Effector memory CD8-positive, alpha-beta T cell (primary cell): ENCODE measurements at places on chromosomes 16 and 17.

DNA sequence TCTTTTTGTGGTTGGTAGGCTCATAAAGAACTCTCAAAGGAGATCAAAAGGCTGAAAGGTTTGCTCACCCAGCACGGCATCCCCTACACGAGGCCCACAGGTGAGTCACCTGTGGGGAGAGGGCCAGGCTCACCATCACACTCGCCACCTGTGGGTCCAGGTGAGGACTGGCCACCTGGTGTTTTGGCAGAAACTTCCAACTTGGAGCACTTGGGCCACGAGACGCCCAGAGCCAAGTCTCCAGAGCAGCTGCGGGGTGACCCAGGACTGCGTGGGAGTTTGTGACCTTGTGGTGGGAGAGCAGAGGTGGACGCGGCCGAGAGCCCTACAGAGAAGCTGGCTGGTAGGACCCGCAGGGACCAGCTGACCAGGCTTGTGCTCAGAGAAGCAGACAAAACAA, 11.1 kb downstream of the GNPTG start:
- H3K36me3 ChIP-seq, result peaks cover 46% of the 10 kb centered on the region
- no peak overlapping the region for H3K27ac ChIP-seq
- H3K4me3 ChIP-seq, result no peak overlapping the region
- H3K27me3 ChIP-seq, result no peaks in the 10 kb centered on the region

GRCh38 chr17:82269882-82270500, 3.5 kb downstream of the CSNK1D start:
- peak overlapping the region; percentile 95 for H3K4me3 ChIP-seq
- no peak for DNase-seq
- peaks cover 52% of the 10 kb centered on the region for H3K4me1 ChIP-seq

DNA sequence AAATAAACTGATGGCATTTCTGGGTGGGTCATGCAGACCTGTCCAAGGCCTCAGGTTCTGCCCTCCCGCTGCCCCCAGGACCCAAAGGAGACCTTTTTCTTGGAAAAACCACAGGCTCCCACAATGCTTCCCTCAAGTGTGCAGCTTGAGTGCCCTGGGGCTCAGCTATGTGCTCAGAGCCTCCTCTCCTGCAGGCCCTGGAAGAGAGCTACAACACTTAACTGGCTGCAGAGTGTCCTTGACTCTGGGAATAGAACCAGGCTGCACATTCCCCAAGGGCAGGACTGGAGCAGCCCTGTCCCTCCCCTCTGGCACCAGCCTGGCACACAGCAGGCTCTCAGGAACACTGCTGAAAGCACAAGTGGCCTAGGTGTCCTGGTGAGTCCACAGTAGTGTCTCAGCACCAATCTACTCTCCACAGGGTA, 4.8 kb upstream of the SREBF1 start:
- H3K4me1 ChIP-seq, result peaks cover 15% of the 10 kb centered on the region
- DNase-seq, result no peak
- H3K4me3 ChIP-seq, result no peak overlapping the region
- no peaks in the 10 kb centered on the region for H3K27me3 ChIP-seq

GRCh38 chr16:3854750-3855541, 25.6 kb downstream of the CREBBP start:
- H3K36me3 ChIP-seq, result peaks cover 26% of the 10 kb centered on the region
- no peak overlapping the region for H3K4me3 ChIP-seq
- H3K27me3 ChIP-seq, result no peaks in the 10 kb centered on the region
- peaks cover 59% of the 10 kb centered on the region for H3K4me1 ChIP-seq
- no peak for DNase-seq

- no peaks in the 10 kb centered on the region for H3K27me3 ChIP-seq
- DNase-seq, result no peak
These were observed 14.6 kb upstream of the CNGB1 start for GRCh38 chr16:57985204-57986181.

- H3K4me3 ChIP-seq, result no peak overlapping the region
- H3K36me3 ChIP-seq, result no peaks in the 10 kb centered on the region
- H3K27me3 ChIP-seq, result no peaks in the 10 kb centered on the region
- DNase-seq, result no peak
- H3K27ac ChIP-seq, result no peak overlapping the region
- H3K4me1 ChIP-seq, result no peaks in the 10 kb centered on the region
These were observed 470.9 kb upstream of the SOX9 start for GRCh38 chr17:71649941-71650350.

DNA sequence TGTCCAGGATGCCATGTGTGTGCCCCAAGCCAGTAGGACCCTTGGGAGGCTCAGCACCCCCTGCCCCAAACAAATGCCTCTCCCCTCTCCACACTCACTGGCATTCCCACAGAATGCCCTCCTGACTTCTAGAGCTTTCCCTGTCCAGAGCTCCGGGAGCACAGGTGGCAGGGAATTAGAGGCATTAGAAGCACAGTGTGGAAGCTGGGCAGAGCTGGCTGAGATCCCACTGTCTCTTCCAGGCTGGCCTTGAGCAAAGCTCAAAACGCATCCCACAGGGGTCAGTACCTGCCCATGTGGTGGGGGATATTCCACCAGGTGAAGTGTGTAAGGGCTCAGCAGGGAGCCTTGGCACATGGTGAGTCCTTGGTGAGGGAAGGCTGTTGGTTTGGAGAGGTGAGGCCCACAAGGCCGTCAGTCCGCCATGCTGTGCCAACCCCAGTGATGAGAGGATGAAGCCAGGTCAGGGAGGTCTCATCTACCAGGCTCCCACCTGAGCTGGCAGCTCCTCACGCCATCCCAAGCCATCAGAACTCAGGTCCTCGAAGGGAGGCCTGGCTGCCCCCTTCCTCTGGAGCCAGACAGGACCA, 18.1 kb downstream of the ENDOV start:
- H3K36me3 ChIP-seq, result no peaks in the 10 kb centered on the region
- no peak overlapping the region for H3K4me3 ChIP-seq
- DNase-seq, result no peak
- H3K27ac ChIP-seq, result no peak overlapping the region

DNA sequence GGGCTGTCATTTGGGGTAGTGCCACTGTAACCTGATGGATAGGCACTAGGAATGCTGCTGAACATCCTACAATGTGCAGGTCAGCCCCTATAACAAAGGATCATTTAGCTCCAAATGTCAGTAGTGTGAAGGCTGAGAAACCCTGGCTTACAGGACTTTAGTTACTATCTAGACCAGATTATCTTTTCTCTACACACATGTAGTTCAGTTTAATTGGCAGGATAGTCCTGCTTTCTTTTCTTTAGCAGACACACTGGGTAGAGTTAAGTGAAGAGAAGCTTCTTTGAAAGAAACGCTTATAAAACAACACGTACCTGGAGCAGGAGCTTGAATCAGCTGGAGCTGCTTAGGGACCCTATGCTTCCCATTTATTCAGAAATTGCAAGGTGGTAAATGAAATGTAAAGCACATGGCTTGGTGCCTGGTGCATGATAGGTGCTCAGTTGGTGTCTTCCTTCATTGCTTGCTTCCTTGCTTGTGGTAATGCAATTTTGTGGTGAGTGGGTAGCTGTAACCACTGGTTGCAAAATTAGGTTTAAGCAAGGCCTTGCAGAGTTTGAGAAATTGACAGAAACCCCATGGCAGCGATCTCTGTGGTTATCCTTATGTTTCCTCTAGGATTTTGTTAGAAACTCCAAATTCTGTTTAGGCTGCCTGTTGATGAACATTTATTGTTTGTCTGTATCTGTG, 9.4 kb downstream of the METTL9 start:
- peaks cover 68% of the 10 kb centered on the region for H3K4me1 ChIP-seq
- H3K36me3 ChIP-seq, result peaks cover 12% of the 10 kb centered on the region
- H3K27me3 ChIP-seq, result no peaks in the 10 kb centered on the region
- H3K4me3 ChIP-seq, result peak overlapping the region; percentile 53
- DNase-seq, result peak; percentile 15
- peak overlapping the region; percentile 81 for H3K27ac ChIP-seq

- no peak overlapping the region for H3K4me3 ChIP-seq
- no peak for DNase-seq
- no peaks in the 10 kb centered on the region for H3K36me3 ChIP-seq
- H3K27ac ChIP-seq, result no peak overlapping the region
These were observed 35.3 kb upstream of the XYLT2 start for GRCh38 chr17:50310455-50311111.

DNA sequence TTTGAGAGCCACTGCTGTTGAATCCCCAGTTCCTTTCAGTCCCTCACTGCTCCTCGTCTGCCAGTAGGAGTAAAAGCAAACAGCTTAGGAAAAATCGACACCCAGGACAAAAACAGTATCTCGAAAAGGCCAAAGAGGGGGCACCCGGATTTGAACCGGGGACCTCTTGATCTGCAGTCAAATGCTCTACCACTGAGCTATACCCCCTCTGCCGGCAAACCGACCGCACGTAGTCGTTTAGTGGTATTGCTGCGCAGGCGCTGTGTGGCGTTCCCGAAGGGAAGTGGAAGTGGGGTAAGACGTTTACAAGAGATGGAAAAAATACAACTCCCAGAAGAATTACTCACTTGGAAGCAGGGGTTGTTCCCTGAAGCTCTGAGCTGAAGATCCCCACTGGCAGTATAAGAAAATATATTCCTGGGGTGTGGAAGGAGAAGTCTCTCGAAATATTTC, 2.2 kb upstream of the PLXDC1 start:
- no peaks in the 10 kb centered on the region for H3K27me3 ChIP-seq
- H3K4me3 ChIP-seq, result peak overlapping the region; percentile 100
- DNase-seq, result peak; percentile 95
- H3K36me3 ChIP-seq, result peaks cover 49% of the 10 kb centered on the region

GRCh38 chr16:12994402-12994801, 93.0 kb downstream of the SHISA9 start:
- H3K27me3 ChIP-seq, result no peaks in the 10 kb centered on the region
- H3K4me3 ChIP-seq, result no peak overlapping the region
- no peak for DNase-seq
- no peaks in the 10 kb centered on the region for H3K36me3 ChIP-seq
- no peaks in the 10 kb centered on the region for H3K4me1 ChIP-seq
- no peak overlapping the region for H3K27ac ChIP-seq

DNA sequence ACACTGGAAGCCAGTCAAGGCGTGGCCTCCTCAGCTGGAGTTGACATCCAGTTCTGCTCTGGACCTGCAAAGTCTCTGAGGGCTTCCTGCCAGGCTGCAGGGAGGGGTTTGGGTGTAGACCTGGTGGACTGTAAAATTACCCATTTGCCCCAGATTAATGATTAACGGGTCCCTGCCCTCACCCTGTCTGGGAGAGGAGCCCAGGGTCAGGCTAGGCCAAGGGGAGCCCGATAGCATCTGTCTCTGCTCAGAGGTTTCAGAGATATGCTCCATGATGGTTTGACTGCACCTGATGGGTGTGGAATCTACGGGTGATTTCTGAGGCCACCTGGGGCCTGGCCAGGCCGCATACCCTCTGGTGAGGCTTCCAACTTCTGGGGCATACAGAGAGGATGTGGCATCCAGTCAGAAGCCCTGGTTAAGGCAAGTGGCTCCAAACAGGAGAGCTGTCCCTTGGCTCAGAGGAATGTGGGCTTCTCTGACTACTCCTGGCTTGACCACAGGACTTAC, 11.2 kb downstream of the PPY start:
- H3K36me3 ChIP-seq, result no peaks in the 10 kb centered on the region
- peaks cover 23% of the 10 kb centered on the region for H3K27me3 ChIP-seq
- H3K4me1 ChIP-seq, result peaks cover 13% of the 10 kb centered on the region
- H3K4me3 ChIP-seq, result no peak overlapping the region

GRCh38 chr17:74795327-74796020, 19.3 kb upstream of the NAT9 start:
- no peak for DNase-seq
- no peak overlapping the region for H3K27ac ChIP-seq
- H3K27me3 ChIP-seq, result no peaks in the 10 kb centered on the region
- peaks cover 9% of the 10 kb centered on the region for H3K4me1 ChIP-seq
- peaks cover 27% of the 10 kb centered on the region for H3K36me3 ChIP-seq
- H3K4me3 ChIP-seq, result no peak overlapping the region

DNA sequence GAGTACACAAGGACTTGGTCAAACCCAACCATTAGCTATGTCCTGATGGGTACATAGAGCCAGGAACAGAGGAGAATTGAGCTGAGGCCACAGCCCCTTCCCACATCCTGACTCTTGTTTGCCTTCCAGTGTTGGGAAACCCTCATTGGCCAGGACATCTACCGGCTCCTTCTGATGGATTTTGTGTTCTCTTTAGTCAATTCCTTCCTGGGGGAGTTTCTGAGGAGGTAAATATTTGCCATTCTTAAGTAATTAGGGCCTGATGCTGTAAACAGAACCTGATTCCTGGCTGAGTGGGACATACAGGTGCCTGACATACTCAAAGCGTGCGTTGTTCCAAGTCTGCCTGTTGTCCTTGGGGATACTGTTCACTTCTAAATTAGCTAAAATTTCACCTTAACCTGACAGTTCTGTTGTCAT, 42.6 kb downstream of the GDE1 start:
- no peaks in the 10 kb centered on the region for H3K36me3 ChIP-seq
- H3K27ac ChIP-seq, result no peak overlapping the region
- no peak overlapping the region for H3K4me3 ChIP-seq
- peaks cover 16% of the 10 kb centered on the region for H3K27me3 ChIP-seq
- H3K4me1 ChIP-seq, result no peaks in the 10 kb centered on the region
- DNase-seq, result no peak

GRCh38 chr16:4506450-4506849, 30.3 kb downstream of the HMOX2 start:
- DNase-seq, result peak; percentile 57
- H3K27ac ChIP-seq, result peak overlapping the region; percentile 96
- H3K27me3 ChIP-seq, result no peaks in the 10 kb centered on the region

DNA sequence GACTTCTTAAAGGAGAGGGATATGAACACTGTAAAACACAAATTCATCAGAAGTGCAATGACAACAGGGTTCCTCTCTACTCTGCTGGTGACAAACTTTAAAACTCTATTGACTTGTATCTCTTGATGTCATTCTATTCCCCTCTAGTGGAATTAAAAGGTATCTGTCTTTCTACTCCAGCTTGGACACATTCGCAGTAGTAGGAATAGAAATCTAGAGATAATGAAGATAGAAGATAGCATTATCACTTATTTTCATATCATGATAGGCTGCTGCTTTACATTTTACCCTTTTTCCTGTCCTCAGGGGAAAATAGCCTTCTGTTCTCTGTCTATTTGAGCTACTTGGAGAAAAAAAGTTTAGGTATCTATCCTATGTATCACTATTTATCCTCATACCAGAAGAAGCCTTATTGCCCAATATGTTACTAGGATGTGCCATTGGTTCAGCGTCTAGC, 209.6 kb upstream of the CACNG5 start:
- H3K27me3 ChIP-seq, result no peaks in the 10 kb centered on the region
- no peak overlapping the region for H3K27ac ChIP-seq
- no peaks in the 10 kb centered on the region for H3K4me1 ChIP-seq
- no peaks in the 10 kb centered on the region for H3K36me3 ChIP-seq
- no peak for DNase-seq

GRCh38 chr17:51813140-51813783, 345.3 kb downstream of the CA10 start:
- H3K4me3 ChIP-seq, result no peak overlapping the region
- H3K27me3 ChIP-seq, result no peaks in the 10 kb centered on the region
- H3K4me1 ChIP-seq, result no peaks in the 10 kb centered on the region
- H3K27ac ChIP-seq, result no peak overlapping the region

DNA sequence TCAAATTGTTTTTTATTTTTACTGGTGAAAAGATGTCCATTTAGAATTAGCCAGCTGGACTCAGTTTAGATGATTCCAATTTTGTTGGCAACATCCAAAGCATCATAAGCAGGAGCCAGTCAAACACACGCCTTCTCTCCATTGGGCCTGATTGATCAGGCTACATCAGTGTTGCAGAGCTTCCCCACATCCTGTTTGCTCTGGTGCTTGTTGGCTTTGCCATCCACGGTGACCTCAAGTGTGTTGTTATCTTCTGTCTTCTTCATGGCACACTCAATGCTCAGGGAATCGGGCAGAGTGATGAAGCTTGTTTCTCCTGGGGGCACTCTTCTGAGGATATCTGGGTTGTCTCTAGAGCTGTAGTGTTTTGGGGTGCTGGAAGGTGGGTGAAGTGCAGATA, 6.3 kb upstream of the NETO2 start:
- H3K4me3 ChIP-seq, result no peak overlapping the region
- peaks cover 6% of the 10 kb centered on the region for H3K4me1 ChIP-seq
- no peaks in the 10 kb centered on the region for H3K27me3 ChIP-seq
- no peaks in the 10 kb centered on the region for H3K36me3 ChIP-seq
- no peak for DNase-seq
- no peak overlapping the region for H3K27ac ChIP-seq
